Dorsolateral prefrontal cortex (tissue), 122 donors: ENCODE measurements at places on chromosomes 2 and 18.

- no peak for DNase-seq
Measured at GRCh38 chr2:162256591-162256991, 13.3 kb upstream of the FAP start.

DNA sequence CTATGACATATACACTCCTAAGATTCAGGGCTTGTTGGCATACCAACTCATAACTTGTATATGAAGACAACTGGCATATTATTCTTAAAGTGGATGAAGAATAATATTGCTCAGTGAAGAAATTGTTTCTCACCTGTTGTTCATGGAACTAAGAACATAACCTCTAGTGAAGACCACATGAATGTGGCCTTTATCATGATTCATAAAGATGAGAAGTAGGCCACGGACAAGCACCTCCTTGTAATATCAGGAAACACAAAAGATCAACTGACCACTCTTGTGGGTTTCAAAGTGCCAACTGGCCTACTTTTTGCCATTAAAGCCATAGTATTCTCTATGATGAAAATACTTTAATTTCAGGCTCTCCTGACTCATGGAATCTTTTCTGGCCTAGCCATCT, 407.4 kb downstream of the GRB14 start:
- no peak for DNase-seq

- no peak for DNase-seq
Measured at GRCh38 chr2:203704430-203704829, 2.0 kb upstream of the CD28 start.

DNA sequence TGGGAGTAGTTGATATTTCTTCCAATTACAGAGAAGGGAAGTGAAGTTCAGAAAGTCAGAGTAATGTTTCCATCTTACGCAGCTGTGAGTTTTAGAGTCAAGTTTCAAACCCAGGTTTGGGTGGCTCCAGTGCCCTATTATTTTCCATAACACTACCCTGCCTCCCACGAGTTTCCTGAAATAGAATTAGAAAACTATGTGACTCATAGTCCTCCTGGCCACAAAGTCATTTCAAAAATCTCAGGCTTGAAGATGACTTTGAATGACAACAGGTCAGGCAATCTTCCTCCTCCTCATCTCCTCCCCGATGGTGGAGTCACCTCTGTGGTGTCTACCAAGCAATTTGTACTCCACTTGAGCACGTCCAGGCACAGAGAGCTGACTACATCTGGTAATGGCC, 212.3 kb upstream of the TRIB2 start:
- DNase-seq: no peak
